ENCODE measurements at places on chromosomes 1 and 21. TPM values are rescaled to one million over a fixed set of nuclear protein-coding genes. Genes with fewer than 3 reads are reported as not detected.

Gene KAZN
- 4.8 TPM for total RNA-seq

Gene FCRL2
- total RNA-seq = not detected

Gene SLC44A5
- 1.1 TPM for total RNA-seq

Gene FAAH
- 1.8 TPM for total RNA-seq

Gene FNDC10
- total RNA-seq = 2.9 TPM

Gene CD1D
- 3.6 TPM for total RNA-seq

Gene IQCC
- total RNA-seq = 1.1 TPM

DNA sequence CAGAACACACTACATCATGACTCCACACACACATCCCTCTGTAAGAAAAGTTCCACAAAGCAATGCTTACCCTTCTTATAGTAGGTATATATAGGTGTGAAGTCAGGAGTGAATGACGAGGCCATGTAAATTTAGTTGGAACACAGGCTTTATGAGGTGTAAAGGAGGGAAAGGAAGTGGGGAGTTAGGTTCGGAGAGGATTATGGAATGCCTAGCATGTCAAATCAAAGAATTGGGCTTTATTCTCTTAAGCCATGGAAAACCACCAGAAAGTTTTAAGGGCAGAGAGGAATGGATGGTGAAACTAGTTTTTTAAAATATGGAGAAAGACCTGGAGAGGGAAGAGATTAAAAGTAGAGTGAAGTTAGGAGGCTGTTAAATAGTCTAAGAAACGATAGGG is 26.3 kb downstream of the TFAP2E start:
- DNase-seq = no peak

- peak; percentile 62 for DNase-seq
These were observed 918 bp downstream of the MIB2 start for GRCh38 chr1:1616045-1616790.

DNA sequence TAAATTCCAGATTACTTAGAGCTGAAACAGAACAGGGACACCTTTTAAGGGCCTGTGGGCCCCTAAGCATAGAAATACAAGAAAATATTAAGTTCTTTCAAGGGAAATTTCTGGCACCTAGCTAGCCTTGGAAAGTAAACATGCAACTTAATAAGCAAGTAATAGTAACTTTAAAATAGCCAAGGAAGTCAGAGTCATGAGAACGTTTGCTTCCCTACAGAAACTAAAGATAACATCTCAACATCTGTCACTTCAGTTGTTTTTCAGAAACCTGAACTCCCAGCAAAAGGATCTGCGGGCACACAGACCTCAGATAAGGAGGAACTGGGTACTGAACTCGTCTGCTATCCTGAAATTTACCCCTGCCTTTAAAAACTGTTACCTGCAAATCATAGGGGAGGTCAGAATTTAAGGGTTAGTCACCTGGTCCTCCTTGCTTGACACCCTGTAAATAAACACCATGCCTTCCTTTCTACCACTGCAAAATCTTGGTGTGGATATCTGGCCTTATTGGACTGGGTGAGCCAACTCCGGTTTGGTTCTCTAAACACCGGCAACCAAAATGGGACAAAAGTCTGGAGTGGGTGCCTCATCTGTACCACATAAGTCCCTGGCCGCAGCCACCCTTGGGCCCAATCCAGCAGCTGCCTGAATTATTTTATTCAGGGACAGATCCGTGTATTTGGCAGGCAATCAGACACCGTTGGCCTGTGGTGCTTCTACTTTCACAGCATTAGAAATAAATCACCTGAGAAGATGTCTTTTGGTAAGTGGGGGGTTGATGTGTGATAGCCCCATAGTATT is 27.9 kb downstream of the NRDC start:
- peak; percentile 23 for DNase-seq

DNA sequence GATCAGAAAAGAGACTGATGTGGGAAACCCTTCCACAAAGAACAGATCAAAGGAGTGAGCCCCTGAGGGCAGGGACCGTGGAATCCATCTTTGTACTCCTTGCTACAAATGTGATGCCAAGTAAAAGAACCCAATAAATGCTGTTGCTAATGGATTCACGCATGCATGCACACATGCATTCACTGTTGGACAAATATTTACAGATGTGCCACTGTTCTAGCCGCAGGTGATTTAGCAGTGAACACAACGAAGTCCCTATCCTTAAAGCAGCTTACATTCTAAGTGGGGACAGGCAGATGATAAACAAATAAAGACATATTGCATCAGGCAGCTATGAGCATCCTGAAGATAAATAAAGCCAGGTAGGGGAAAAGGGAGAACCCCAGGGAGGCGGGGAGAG is 67.8 kb downstream of the ITPKB start:
- no peak for DNase-seq

- DNase-seq = no peak
These were observed 3.5 kb upstream of the ADORA1 start for GRCh38 chr1:203124011-203124410.
